ENCODE measurements at places on chromosomes 3 and 15.

DNA sequence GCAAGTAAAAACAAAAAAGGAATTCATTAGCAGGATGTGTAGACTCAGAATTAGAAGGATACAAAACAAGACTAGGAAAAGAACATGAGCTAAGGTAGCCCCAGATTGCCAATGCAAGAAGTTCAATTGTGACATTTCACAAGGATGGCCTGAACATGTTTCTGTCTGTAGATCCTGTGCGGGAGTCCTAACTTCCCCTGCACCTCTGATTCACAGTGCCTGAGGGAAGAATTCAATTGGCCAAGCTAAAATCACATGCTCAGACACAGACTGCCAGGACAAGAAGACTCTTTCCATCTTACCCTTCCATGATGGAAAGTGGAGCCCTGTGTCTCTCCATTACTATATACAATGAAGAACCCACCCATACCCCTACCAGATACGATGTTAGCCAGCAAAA, 251.5 kb downstream of the KCNH8 start:
- DNase-seq: no peak

DNA sequence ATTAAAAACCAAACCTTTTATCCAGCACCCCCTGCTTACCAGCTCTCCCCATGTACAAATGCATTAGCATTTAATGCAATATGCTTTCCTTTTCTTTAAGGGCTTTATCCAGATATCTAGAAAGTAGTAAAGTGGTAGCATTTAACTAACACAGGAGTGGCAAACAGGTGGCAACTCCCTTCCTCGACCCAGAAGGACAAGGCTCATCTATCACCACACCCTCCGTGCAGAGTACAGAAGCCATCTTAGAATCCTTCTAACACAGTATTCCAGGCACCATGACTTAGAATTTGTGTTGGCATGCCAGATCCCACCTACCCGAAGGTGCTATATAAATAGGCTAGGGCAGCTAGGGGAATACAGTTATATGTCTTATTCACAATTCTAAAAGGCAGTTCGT, 148.6 kb upstream of the NSMCE3 start:
- DNase-seq: no peak

DNA sequence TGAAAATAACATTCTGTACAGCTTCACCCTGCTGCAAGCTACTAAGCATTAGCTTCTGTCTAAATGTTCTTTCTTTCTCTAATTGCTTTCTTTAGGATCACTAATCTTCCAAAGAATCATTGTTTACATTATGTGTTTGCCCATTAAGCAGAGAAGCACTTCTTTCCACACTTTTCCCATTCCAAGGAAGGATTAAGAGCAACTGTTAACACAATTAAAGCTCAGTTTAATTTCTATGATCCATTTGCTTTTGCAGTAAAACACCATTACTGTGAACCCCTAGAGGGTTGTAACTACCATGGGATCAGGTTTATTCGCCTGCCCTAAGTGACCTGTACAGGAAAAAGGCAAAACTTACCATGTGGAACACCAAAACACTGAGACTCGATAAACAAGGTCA, 125.8 kb upstream of the ZNF385D start:
- no peak for DNase-seq

DNA sequence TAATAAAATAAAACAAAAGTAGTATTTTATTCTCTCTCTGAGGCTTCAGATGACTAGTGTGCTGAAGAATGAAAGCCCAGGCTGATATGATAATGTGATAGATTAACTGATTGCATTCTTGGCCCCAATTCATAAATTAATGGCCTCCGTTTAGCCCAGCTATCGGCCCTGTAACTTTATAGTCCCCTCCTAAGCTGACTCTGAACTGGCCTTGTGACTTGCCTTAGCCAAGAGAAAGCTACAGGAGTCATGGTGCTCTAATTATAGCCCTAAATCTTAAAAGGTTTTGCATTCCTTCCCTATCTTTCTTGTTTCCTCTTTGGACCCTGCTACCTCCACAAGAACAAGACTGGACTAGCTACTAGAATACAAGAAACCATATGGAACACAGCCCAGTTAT, 123.2 kb upstream of the EPHA3 start:
- DNase-seq: no peak

GRCh38 chr3:31213869-31214486, 318.7 kb upstream of the STT3B start:
- no peak for DNase-seq

- DNase-seq: no peak
Observed at GRCh38 chr3:136543385-136543784, 208.8 kb downstream of the STAG1 start.

DNA sequence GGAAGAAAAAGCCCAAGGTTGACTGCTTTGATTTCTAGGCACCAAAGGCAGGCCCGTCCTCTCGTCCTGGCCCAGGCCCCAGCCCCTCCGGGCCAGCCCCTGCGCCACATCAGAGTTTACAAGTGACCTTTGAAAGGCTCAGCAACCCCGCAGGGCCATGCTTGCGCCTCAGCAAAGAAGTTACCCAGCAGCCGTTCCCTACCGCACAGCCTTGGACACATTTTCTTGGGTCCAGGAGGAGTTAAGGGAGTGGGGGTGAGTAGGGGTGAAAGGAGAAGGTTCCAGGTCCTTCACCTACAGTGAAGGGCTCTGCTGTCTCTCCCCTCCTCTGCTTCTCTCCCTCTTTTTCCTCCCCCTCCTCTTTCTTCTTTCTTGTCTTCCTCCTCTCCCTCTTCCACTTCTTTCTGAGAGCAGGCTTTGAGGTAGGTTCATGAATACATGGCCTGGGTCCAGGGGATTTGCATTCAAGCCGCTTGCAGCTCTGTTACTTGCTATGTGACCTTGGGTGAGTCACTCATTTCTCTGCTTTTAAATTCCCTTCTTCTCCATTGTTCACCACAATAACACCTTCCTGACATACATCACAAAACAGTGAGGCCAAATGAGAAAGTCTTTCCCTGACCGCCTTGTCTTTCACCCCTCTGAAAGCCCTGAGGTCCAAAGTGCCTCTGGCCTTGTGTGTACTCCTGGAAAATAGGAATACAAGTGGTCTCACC, 223.3 kb upstream of the TPRG1 start:
- no peak for DNase-seq

GRCh38 chr3:104598848-104599511, 767.7 kb upstream of the ALCAM start:
- DNase-seq: no peak

GRCh38 chr15:64842096-64842939, 603 bp downstream of the PLEKHO2 start:
- no peak for DNase-seq

- DNase-seq: no peak
Observed at GRCh38 chr3:60551455-60552209, 699.6 kb downstream of the FHIT start.

DNA sequence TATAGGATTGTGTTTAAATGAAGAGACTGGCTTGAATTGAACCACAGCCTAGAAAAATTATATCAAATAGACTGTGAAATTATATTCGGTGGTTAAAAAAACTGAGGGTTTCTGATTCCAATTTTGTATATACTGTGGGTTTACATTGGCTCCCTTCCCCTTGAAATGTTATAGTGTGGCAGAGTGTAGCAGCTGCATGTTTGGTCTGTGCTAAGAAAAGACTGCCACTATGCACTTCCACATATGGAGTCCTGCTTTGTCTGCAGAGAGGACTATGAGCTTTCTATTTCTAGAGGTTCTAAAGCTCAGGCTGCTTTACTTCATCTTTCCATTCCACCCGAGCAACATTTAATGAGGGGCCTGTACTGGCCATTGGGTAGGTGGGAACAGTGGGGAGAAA, 112.3 kb downstream of the P3H2 start:
- DNase-seq: no peak

DNA sequence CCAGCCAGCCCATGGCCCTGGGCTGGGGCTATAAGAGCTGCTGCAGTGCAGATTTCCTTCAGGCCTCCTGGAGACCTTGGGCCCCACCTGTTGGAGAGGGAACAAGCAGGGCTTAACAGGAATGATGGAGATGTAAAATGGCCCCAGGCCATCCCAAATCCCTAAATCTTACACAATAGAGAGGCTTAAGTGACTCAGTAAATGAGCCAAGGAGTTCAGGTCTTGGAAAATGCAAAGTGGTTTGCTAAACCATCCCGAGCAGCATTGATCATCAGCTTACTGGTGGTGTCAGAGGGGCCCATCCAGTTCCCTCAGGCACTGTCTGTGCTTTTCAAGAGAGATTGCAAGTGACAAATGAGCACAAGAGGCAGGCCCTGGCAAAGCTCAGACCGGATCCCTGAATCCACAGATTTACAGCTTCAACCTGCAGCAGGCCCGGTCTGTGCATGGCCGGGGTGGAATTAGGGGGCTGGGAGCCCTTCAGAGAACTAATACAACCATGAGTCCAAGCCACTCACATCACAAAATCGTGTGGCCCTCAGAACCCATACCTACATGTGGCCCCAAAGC, 325.4 kb downstream of the UACA start:
- DNase-seq: no peak

GRCh38 chr3:10160346-10160745, 4.4 kb upstream of the IRAK2 start:
- DNase-seq: no peak

DNA sequence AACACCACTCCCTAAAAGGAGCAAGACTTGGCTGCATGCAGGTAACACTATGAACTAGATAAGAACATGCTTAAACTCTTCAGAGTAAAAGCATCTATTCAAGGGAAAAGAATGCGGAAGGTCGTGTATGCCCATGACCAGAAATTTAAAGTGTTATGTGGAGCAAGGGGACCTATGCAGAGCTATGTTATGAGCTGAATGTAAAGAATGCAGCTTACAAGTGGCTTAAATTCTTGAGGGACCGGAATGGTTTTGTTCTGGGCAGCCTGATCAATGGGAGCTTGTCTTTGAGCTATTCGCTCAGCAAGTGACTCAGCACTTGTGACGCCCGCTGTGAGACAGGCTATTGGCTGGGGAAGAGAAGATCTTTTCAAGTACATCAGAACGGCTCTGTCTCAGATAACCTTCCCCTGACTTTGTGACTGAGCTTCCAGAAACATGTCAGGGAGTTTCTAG, 367.5 kb upstream of the THBS1 start:
- no peak for DNase-seq

DNA sequence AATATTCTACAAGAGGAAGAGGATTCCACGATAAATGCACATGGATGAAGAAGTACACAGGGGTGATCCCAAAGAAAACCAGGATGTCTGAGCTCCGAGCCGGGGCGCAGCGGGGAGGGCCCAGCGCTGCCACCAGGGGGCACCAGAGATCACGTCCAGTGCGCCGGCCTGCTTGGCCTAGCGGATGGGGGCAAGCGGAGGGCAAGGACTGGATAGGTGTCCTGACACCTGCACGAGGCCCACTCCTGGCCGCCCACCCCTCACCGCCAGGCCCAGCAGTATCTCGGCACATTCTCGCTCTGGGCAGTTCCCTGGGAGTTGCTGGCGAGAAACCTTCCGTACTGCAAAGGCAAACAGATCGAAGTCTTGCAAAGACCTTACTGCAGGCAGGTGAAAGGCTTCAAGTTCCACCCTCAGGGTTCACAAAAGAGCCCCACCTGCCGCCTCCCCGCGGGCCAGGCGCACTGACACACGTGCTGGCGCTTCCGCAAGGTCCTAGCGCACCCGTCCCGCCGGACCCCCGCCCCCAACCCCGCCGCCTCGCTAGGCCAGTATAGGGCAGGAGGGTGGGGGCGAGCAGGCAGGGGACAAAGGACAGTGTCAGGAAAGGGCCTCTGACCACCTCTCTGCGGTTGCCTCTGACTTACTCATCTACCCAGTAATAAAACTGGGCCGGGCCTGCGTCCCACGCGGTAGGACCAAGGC, 3.3 kb downstream of the ANKRD63 start:
- peak; percentile 73 for DNase-seq

DNA sequence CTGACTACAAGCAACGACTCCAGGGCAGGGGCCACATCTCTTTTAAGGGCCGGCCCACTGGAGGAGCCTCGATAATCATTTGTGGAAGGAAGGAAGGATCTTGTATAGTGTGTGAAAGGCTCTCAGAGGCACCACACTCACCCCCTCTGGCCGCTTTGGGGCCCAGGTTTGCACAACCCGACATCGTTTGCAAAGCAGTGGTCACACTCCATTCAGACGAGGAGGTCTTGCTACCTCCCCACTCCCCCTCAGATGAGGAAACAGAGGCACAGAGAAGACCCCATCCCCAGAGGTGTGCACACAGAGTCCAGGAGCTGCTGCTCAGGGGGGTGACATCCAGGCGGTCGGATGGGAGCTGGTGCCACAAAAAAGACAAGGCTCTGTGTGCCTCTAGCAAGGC, 29.6 kb downstream of the IQSEC1 start:
- DNase-seq: no peak
